ENCODE measurements at places on chromosomes 3 and 15. TPM values are rescaled to one million over a fixed set of nuclear protein-coding genes. Genes with fewer than 3 reads are reported as not detected.

Gene CYP1A1
- total RNA-seq = not detected

Gene TMOD2
- 4.3 TPM for total RNA-seq

Gene CISH
- total RNA-seq = not detected

DNA sequence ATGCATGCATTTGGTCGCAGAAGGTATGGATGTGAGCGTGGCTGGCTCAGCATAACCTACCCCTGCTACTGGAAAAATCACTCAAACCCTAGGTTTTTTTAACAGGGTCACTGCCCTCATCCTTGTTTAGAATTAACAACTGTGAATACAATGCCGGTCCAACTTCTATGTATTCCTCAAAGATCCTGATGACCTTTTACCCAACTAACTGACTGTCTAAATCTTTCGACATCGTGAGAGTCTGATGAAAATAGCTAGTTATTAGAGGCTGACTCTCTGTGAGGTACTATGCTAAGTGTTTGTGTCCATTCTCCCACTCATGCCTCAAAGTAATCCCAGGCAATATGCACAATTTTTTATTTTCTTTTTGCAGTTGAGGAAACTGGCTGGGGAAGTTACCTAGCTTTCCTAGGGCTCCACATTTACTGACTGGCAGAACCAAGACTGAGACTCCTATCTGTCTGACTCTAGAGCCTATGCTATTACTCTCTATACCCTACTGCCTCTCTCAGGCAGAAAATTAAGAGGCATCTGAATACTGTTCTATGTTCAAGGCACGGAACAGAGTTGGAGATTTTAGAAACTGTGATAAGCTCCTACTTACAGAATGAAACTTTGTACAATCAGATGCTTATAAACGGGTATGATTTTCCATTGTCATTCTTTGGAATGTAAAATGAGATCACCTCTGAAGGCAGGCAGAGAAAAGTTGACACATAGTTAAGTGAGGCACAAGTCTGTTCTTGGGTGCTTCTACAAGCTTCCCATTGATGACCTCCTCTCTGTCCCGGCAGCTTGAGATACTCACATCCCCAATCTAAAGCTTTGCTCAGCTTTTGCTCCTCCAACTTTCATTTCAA lies 56.4 kb downstream of the FILIP1L start:
- DNase-seq = no peak

Gene RETNLB
- not detected for total RNA-seq

Gene SI
- not detected for total RNA-seq

Gene MEX3B
- total RNA-seq = 20.4 TPM

GRCh38 chr15:60773901-60774300 lies 295.0 kb upstream of the ICE2 start:
- DNase-seq = no peak

Gene HOMER2
- total RNA-seq = 1.2 TPM

Gene ZDHHC23
- total RNA-seq = 0.45 TPM

DNA sequence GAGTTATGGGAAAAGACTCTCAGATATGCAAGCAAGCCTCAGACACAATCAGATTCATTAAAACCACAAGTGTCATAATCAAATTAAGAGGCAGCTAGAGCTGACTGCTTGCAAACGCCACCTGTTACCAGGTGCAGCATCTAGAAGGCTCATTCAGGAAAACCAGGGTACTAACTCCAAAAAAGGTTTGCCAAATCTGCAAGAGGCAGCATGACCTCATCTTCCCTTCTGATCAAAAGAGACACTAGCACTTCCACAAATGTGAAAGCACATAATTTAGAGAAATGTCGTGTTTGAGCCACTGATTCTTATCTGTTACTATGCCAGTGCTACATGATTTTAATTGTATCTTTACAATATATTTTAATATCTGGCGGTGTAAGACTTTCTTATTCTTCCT lies 123.3 kb upstream of the NANOGP8 start:
- no peak for DNase-seq

DNA sequence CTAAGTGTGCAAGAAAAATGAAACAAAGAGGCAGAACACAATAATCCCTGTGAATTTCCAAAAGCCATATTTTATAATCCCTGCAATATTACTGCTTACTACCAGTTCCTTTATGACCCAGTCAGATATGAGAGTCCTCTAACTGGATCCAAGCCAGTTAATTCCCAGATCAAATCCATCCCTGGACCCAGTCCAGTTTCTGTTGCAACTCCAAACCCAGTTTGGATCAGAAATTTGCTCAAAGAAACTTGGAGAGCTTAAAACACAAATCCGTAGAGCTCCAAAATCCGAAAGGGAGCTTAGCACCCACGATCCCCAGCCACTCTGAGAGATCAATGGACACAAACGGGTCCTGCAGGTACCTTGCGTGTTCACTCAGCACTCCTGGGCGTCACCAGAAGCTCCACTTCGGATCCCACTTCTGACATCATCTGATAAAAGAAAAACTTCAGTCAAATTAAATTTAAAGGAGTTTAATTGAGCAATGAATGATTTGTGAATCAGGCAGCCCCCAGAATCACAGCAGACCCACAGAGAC lies 32.6 kb upstream of the THUMPD3 start:
- DNase-seq = no peak

Gene AP2M1
- 282 TPM for total RNA-seq

GRCh38 chr15:101446518-101447167 lies 42.9 kb downstream of the PCSK6 start:
- no peak for DNase-seq

- DNase-seq = peak; percentile 90
Measured at GRCh38 chr15:87752250-87752951, 504.1 kb downstream of the NTRK3 start.

GRCh38 chr3:118980832-118981231 lies 53.8 kb downstream of the IGSF11 start:
- DNase-seq = no peak

DNA sequence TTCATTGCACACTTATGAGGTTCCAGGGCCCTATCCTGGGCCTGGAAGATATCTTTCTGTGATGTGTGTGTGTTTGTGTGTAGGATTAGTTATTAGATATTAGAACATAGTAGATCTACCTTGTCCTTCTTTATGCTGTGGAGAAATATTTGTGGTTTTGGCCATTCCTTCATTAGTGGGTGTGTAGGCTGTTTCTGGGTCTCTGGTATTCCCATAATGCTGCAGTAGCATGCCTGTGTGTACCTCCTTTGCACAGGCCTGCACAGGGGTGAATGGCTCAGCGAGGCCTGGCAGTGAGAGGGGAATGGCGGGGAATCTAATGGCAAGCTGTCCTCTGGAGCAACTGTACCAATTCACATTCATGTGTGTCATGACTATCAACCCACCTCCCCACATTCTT lies 125.8 kb upstream of the MRPS22 start:
- no peak for DNase-seq

Gene FRMD4B
- total RNA-seq = 13.7 TPM

Gene IMPG2
- 0.05 TPM for total RNA-seq

DNA sequence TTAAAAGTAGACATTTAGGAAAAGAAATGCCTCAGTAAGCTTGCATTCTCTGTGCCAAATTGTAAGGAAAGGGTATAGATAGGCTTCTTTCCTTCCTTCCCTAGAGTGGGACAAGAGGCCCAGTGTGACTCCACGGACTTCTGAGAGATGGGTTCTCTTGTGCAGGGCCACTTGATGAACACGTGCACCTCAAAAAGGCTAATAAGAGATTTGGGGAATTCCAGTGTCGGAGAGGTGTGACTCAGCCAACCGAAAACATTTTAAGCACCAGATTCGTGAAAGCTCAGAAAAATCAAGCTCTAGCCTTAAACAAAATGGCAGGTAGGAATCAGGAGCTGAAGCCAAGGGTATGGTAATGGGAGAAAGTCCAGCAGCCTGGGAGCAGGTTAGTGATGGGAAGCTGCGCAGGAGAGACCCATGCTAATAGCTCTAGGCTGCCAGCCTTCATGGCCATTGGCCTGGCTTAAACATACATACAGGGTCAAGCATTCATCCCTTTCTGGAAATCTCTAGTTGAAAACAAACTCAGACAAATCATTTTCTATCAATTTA lies 56.2 kb downstream of the SV2B start:
- no peak for DNase-seq

GRCh38 chr15:41992151-41992802 lies 19.9 kb upstream of the EHD4 start:
- DNase-seq = no peak

Gene PEX5L
- not detected for total RNA-seq

DNA sequence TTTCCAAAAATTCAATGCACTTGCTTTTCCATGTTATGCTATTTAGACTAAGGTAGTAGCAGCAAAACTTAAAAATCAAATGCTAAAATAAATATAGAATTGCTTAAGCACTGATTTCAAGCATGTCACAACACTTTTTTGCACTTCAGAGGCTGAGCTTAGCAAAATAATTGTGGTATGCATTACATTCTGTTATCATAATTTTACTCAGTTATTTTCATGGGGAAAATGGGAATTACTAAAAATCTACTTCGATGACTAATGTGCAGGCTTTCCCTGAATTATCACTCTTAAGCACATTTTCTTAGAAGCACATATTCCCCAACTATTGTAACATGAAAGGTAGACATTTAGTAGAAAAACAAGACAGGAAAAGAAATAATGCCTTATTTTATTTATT lies 322.4 kb upstream of the CBLB start:
- DNase-seq = no peak

Gene BFSP2
- not detected for total RNA-seq

Gene GABRR3
- not detected for total RNA-seq

Gene ATG7
- 36.7 TPM for total RNA-seq

DNA sequence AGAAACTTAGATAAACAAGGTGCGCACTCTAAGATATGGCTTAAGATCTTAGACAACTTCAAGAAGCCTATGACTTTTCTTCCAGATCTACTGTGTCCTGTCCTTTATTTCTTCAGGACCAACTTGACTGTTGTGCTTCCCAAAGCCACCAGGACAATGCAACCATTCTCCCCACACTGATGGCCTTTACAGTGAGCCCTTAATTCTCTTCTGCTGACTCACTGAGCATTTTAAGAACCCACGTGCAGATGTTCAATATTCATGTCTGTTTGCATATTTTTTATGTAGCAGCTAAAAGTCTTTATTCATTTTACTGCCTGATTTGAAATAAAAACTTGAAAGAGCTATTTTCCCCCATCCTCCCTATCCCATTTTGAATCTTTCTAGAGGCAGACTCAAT lies 103.3 kb upstream of the SLC2A2 start:
- DNase-seq = no peak

Gene SLC51B
- total RNA-seq = not detected

GRCh38 chr3:128521715-128522114 lies 28.7 kb upstream of the GATA2 start:
- DNase-seq = no peak

- DNase-seq = no peak
Measured at GRCh38 chr3:71416876-71417275, 166.7 kb downstream of the FOXP1 start.

- no peak for DNase-seq
Measured at GRCh38 chr3:138180375-138181029, 5.8 kb upstream of the DBR1 start.

Gene POMGNT2
- 4.6 TPM for total RNA-seq

DNA sequence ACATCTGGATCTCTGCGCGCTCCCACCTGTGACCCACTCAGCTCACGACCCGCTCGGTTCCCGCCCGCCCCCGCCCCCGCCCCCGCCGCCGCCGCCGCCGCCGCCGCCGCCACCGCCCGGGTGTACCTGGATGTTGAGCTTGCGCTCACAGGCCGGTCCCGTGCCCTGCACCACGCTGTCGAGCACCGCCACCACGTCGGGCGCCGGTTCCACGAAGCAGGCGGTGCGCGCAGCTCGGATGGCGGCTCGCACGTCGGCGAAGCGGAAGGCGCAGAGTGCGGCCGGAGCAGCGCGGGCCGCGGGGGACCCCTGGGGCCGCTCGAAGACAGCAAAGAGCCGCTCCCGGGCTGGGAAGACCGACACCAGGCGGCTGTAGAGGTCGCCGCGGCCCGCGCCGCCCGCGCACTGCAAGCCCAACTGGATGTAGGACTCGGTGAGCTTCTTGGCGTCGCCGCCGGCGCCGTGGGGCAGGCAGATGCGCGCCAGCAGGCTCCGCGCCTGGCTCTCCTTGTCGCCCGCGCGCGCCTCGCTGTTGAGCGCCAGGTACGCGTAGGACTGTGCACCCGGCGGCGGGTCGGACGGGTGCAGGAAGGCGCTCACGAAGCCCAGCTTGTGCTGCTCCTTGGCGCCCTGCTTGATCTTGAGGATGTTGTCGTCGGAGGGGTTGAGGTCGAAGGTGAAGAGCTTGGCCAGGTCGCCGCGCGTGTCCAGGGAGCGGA lies 1.1 kb downstream of the PLXND1 start:
- peak; percentile 63 for DNase-seq

- no peak for DNase-seq
Measured at GRCh38 chr3:184611607-184612281, 50.2 kb downstream of the EPHB3 start.

DNA sequence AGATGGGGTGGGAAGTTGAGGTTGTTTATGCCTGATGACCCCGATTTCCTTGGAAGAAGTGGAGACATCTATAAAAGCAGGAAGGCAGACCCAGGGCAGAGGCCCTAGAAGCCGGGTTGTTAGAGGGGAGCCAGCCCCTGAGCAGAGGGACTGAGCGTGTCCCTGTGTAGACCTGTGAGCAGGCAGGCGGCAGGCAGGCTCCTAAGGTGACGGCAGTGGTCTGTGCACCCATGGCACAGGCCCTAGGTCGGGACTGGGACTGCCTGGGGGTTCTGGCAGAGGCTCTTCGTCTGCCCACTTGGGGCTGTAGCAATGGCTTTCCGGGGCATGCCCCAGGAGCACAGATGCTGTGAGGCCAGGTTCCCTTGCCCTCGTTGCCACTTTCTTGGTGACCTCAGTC lies 9.9 kb downstream of the SEMA4B start:
- no peak for DNase-seq

GRCh38 chr3:186013312-186013711 lies 75.5 kb upstream of the TRA2B start:
- no peak for DNase-seq

Gene PTX3
- 10.5 TPM for total RNA-seq

Gene UNC13C
- total RNA-seq = not detected

Gene CAND2
- 1.5 TPM for total RNA-seq

GRCh38 chr3:23824699-23825444 lies 19.1 kb downstream of the UBE2E1 start:
- DNase-seq = no peak

DNA sequence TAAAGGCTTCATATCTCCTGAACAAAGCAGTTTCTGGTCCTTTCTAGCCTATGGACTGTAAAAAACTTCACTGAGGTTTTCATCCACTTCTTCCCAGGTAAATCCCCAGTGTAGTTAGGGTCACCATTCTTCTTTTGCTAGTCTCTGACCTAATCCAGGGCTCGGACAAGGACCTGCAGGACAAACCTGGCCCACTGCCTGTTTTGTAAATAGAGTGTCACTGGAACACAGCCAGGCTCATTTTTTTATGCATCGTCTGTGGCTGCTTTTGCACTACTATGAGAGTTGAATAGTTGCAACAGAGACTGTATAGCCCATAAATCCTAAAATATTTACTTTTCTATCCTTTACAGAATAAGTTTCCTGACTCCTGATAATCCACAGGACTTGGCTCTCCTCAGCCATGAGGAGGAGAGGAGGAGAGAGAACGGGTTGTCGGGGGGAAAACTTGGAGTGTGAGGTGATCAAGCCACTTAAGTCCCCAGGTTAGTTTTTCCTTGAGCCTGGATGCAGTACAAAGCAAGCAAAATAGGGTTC lies 29.0 kb downstream of the CCR3 start:
- DNase-seq = no peak

Gene TGM4
- 0.05 TPM for total RNA-seq

GRCh38 chr3:69906351-69906966 lies 93.1 kb upstream of the SAMMSON start:
- no peak for DNase-seq

Gene NR1I2
- 0.08 TPM for total RNA-seq

Measured in SJSA1 (cell line).